ENCODE measurements at places on chromosomes 16 and 17.

DNA sequence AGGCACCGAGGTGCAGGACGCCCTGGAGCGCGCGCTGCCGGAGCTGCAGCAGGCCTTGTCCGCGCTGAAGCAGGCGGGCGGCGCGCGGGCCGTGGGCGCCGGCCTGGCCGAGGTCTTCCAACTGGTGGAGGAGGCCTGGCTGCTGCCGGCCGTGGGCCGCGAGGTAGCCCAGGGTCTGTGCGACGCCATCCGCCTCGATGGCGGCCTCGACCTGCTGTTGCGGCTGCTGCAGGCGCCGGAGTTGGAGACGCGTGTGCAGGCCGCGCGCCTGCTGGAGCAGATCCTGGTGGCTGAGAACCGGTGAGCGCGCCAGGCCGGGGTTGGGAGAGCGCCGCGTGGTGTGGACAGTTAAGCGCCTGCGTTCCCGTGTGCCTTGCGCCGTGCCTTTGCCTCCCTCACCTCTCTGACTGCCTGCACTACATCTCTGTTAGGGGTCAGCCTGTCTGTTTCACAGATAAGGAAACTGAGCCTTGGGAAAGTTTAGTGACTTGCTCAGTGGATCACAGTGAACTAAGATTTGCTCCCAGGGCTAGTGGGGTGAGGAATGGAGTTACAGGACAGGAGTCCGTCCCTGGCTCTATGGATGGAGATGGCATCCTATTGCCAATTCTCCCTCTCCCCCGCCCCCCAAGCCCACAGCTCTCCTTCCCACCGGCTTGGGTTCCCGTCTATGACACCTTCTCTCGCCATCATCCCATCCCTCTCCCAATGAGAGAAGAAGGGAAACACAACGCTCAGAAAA, 880 bp downstream of the SARM1 start:
- H3K27me3 ChIP-seq = no peaks in the 10 kb centered on the region
- H3K4me1 ChIP-seq = peaks cover 24% of the 10 kb centered on the region
- H3K27ac ChIP-seq = peak overlapping the region; percentile 82
- H3K36me3 ChIP-seq = peaks cover 26% of the 10 kb centered on the region
- no peak for DNase-seq
- H3K4me3 ChIP-seq = peak overlapping the region; percentile 84

GRCh38 chr17:19590912-19591551, 57.4 kb downstream of the SLC47A1 start:
- H3K27me3 ChIP-seq = peaks cover 6% of the 10 kb centered on the region
- no peak overlapping the region for H3K27ac ChIP-seq
- H3K36me3 ChIP-seq = no peaks in the 10 kb centered on the region
- no peaks in the 10 kb centered on the region for H3K4me1 ChIP-seq
- no peak for DNase-seq

DNA sequence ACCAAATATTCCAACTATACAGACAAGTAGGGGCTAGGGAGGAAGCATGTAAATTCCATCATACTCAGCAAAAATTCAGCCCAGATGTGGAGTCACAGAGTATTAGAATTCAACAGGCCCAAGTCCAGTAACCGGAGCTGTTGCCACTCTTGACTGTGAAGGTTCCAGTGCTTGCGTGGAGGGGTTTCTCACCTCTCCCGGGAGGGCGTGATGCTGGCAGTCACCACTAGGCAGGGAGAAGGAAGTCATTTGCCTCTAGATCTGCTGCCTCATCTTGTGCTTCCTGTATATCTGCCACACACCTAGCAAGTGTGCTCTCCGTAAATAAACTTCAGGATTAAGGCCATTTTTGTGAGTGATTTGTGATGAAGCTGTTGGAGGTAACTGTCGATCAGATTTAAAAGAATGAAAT, 1.0 kb upstream of the CKLF start:
- H3K36me3 ChIP-seq = peaks cover 39% of the 10 kb centered on the region
- peaks cover 70% of the 10 kb centered on the region for H3K4me1 ChIP-seq
- H3K27ac ChIP-seq = peak overlapping the region; percentile 98
- H3K4me3 ChIP-seq = peak overlapping the region; percentile 90
- no peaks in the 10 kb centered on the region for H3K27me3 ChIP-seq

- H3K27ac ChIP-seq = no peak overlapping the region
- no peaks in the 10 kb centered on the region for H3K27me3 ChIP-seq
- no peak overlapping the region for H3K4me3 ChIP-seq
- H3K36me3 ChIP-seq = peaks cover 5% of the 10 kb centered on the region
Observed at GRCh38 chr17:43385046-43385831, 13.6 kb upstream of the ARL4D start.

- H3K27me3 ChIP-seq = peaks cover 5% of the 10 kb centered on the region
- peaks cover 9% of the 10 kb centered on the region for H3K36me3 ChIP-seq
- H3K4me3 ChIP-seq = no peak overlapping the region
- peaks cover 36% of the 10 kb centered on the region for H3K4me1 ChIP-seq
- H3K27ac ChIP-seq = no peak overlapping the region
Observed at GRCh38 chr16:12805066-12805465, 1.4 kb upstream of the CPPED1 start.

GRCh38 chr16:73076324-73076810, 28.4 kb upstream of the ZFHX3 start:
- no peaks in the 10 kb centered on the region for H3K36me3 ChIP-seq
- no peak for DNase-seq
- no peak overlapping the region for H3K4me3 ChIP-seq
- no peaks in the 10 kb centered on the region for H3K4me1 ChIP-seq
- H3K27me3 ChIP-seq = peaks cover 14% of the 10 kb centered on the region

DNA sequence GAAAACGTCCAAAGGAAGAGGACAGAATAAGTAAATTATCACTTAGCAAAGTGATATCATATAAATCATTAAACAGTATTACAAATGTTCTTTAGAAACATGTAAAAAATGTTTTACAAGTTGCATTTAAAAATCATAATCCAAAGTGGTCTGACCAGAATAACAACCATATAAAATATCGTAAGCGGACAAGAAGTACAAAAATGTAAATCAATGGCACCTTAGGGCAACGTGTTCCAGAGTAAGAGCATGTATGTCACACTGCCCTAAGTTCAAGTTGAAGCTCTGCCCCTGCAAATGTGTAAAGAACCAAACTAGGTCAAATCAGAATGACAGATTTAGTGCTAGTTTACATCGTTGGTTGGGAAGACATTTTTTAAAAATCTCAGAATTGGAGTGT, 11.4 kb downstream of the USP31 start:
- H3K27me3 ChIP-seq = no peaks in the 10 kb centered on the region
- H3K36me3 ChIP-seq = peaks cover 26% of the 10 kb centered on the region
- no peak for DNase-seq
- H3K4me1 ChIP-seq = peaks cover 7% of the 10 kb centered on the region
- H3K4me3 ChIP-seq = no peak overlapping the region
- H3K27ac ChIP-seq = no peak overlapping the region

DNA sequence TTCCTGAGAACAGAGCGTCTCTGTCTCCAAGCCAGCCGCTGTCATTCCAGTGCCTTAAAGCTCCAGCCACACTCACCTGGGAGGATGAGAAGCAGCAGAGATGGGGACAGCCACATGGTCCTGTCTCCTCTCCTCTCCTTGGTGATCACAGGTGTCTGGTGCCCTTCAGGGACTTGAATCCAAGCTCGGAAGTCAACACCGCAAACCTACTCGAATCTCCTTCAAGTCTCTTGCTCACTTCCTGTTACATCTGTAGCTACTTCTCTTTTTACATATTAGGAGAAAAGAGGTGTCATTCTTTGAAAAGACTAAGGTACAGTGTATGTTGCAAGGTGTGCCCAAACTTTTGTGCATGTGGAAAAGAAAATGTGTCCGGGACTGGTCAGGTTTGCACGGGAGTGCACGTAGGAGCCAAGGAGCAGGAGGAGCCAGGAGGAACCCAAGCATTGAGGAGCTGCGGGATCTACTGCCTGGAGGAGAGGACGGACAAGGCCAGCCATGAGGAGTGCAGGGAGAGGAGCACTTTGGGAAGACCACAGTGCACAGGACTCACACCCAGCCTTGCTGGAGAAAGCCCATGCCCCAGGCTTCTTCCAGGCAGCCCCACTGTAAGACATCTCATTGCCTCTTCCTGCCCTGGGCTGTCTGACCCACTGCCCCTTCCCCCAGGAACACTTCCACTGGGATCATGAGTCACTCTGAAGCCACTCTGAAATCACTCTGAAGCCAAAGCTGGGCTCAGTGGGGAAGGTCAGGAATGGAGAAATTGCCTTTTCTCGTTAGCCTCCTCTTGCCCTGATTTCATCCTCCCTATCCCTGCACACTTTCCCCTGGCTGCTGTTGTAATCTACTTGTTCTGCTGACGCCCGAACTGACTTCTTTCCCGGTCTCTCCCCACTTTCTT, at the start of gene CD300LD:
TSS of gene CD300LD (minus strand) at position 197 of the 904 bp plus-strand sequence. CDS start at position 116, 81 bp downstream.
- H3K4me1 ChIP-seq = peaks cover 12% of the 10 kb centered on the region
- no peaks in the 10 kb centered on the region for H3K36me3 ChIP-seq
- DNase-seq = no peak
- H3K27ac ChIP-seq = peak within 1 kb of the TSS; percentile 2

DNA sequence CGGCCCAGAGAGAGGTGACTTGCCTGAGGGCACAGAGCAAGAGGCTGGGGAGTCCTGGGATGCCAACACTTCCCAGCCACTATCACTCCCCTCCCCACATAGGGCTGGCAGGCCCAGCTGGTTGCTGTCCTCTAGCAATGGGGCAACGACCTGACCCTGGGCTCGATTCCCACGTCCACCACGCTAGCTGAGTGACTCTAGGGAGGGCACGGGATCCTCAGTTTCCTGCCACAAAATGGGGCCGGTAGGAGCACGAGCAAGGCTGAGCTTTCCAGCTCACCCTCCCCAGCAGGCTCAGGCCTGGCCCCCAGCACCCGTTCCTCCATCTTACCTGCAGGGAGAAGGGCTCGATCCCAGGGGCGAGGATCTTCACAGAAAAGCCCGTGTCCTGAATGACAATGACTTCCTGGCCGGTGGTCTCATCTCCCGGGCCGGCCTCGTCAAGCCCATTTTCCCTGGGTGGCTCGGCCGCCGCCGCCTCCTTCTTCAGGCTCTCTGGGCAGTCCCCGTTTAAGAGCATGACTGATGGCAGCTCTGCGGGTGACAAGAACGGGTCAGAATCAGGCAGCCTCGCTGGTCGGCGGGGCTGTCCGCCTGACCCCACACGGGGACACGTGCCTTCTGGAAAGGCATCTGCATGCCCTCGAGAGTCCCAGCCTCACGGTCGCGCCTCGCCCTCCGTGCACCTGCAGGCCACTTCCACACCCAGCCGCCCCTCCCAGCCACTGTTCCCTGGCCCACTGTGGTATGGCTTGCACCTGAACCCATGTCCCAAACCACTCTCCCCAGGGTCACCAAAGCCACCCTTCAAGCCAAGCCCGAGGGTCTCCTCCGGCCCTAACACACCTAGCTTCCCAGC, 7.3 kb downstream of the CLUH start:
- no peak overlapping the region for H3K4me3 ChIP-seq
- peaks cover 86% of the 10 kb centered on the region for H3K36me3 ChIP-seq
- peaks cover 23% of the 10 kb centered on the region for H3K4me1 ChIP-seq
- DNase-seq = peak; percentile 22
- H3K27me3 ChIP-seq = no peaks in the 10 kb centered on the region
- peak overlapping the region; percentile 38 for H3K27ac ChIP-seq

GRCh38 chr16:4637501-4638166, 13.0 kb downstream of the MGRN1 start:
- no peak overlapping the region for H3K27ac ChIP-seq
- H3K4me1 ChIP-seq = peaks cover 28% of the 10 kb centered on the region
- no peak for DNase-seq

DNA sequence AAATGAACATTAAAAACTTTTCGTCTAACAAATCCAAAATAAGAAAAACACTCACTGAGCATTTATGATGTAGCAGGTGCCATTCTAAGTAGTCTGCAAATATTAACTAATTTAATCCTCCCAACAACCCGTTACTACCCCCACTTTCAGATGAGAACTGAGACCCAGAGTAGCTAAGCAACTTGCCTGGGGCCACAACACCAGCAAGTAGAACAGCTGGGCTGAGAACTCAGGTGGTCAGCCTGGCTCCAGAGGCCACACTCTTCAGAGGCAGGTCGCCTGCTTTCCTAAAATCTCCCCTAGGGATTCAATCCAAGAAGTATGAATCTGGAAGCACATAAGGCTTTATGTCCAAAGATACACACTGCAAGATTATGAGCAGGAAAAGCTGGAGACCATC, 6.2 kb downstream of the MBTPS1 start:
- H3K36me3 ChIP-seq = peaks cover 54% of the 10 kb centered on the region
- peak overlapping the region; percentile 58 for H3K27ac ChIP-seq
- no peak overlapping the region for H3K4me3 ChIP-seq
- H3K27me3 ChIP-seq = no peaks in the 10 kb centered on the region
- DNase-seq = no peak

- peaks cover 18% of the 10 kb centered on the region for H3K27me3 ChIP-seq
- no peak for DNase-seq
- no peak overlapping the region for H3K4me3 ChIP-seq
- H3K36me3 ChIP-seq = no peaks in the 10 kb centered on the region
- H3K4me1 ChIP-seq = peaks cover 29% of the 10 kb centered on the region
Observed at GRCh38 chr17:62968445-62968923, 2.4 kb downstream of the TANC2 start.

GRCh38 chr16:29645694-29646187, 17.3 kb upstream of the SPN start:
- H3K4me1 ChIP-seq = peaks cover 30% of the 10 kb centered on the region
- no peak overlapping the region for H3K4me3 ChIP-seq
- H3K27ac ChIP-seq = peak overlapping the region; percentile 51

DNA sequence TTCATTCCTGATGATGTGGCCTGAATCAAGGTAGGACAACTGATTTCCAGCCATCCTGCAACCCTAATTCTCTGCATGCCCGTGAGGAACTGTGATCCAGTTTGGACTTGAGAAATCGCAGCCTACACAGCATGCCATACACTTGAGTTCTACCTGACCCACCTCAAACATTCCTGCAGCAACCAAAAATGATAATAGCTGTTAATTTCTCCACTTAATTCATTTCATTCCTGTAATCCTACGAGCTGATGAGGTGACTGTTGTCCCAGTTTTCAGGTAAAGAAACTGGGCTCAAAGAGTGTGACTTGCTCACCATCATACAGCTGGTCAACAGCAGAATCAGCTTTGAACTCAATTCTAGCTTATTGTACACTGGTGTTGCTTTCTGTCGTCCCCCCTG, 2.2 kb upstream of the GAS7 start:
- H3K27me3 ChIP-seq = peaks cover 43% of the 10 kb centered on the region
- H3K4me1 ChIP-seq = peaks cover 7% of the 10 kb centered on the region

DNA sequence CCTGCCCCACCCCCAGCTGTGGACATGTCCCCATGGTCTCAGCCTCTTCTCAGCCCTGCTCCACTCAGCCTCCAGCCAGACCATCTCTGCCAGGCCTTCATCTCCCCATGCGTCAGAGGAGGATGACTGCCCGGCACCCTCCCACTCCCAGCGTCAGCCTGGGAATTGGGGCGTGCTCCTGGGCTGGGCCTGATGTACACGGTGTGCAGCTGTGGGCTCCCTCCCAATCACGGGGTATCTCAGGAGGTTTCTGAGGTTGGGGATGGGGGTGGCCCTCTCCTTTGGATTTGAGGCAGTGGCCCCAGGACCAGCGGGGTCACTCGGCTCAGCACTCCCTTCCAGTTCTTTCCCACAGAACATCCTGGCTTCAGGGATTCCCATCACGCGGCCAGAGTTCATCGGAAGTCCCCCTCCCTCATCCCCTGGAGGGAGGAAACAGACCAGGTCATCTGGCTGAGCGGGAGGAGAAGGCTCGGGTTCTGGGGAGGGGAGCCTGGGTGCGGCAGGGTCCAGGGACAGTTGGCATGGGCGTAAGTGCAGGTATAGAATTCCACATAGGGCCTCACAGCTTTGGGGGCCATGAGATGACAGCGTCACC, 36.9 kb downstream of the SOCS3 start:
- peaks cover 15% of the 10 kb centered on the region for H3K4me1 ChIP-seq
- H3K27me3 ChIP-seq = no peaks in the 10 kb centered on the region
- H3K36me3 ChIP-seq = no peaks in the 10 kb centered on the region
- no peak for DNase-seq

- H3K27ac ChIP-seq = no peak overlapping the region
- H3K36me3 ChIP-seq = no peaks in the 10 kb centered on the region
- no peaks in the 10 kb centered on the region for H3K27me3 ChIP-seq
- no peak overlapping the region for H3K4me3 ChIP-seq
- H3K4me1 ChIP-seq = no peaks in the 10 kb centered on the region
- no peak for DNase-seq
Observed at GRCh38 chr17:70517816-70518215, 348.5 kb downstream of the KCNJ2 start.
